ENCODE measurements at places on chromosomes 2 and 18.

GRCh38 chr2:107729440-107729839 is 97.3 kb upstream of the RGPD4 start:
- DNase-seq, result no peak

DNA sequence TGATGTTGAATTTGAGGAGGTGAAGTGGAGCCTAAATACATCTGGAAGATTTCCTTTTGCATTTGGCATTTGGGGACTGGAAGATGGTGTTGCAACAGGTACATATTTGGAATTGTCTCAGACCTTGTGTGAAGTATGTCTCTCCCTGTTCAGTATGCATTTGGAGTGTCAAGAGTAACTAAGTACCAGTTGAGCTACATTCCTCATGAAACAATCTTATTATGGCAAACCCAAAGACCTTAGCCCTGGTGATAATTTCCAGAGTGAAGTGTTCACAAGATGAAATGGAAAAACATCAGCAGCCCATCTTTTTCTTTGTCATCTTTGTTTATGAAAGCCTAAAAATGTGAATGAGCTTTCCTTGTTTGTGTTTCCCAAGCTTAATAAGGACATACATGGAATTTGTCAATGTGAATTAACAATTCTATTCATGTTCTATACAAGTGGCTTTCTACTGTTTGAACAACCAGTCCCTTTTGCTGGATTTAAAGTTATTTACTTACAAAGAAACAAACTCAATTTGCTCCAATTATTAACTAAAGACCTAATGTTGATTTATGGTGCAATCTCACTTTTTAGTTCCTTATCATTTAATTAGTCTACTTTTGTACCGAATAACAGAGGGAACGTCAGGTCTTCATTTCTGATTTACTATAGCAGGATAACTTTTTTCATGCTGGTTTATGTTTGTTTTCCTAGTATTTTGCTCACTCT is 42.1 kb upstream of the PPP1R1C start:
- DNase-seq, result no peak

GRCh38 chr2:106932644-106933043 is 46.7 kb upstream of the ST6GAL2 start:
- no peak for DNase-seq

GRCh38 chr18:6881034-6881820 is 151.7 kb downstream of the ARHGAP28 start:
- no peak for DNase-seq

- DNase-seq, result no peak
Measured at GRCh38 chr2:228988786-228989185, 282.3 kb downstream of the PID1 start.

DNA sequence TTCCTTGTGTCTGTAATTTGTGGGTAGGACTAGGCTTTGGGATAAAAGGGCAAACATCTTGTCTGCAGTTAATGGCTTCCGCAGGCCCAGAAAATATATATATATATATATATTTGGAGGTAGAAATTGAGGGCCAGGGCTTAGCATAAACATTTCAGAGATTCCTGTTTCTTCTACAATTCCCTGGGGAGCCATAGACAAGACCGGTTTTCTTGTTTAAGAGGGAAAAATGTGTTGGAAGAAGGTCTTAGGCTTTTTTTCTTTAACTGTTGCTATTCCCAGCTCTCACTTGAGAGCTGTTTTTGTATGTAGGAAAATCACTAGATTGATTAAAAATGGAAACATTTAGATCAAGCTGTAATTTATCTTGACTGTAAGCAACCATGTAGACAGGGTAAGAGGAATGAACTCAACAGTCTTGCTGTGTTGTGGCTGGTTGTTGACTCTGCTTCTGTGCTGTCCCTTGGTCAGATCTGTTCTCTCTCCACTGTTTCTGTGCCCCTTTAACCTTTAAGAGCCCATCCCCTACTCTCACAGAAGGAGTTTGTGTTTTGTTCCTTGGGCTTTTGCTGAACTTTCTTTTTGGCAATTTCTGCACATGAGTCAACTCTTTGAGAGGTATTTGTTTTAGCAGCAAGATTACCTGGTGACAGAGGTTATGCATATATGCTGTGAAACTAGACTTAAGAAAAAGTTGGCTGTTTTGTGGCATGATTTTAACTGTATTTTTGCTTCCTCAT is 58.3 kb downstream of the EFEMP1 start:
- no peak for DNase-seq

DNA sequence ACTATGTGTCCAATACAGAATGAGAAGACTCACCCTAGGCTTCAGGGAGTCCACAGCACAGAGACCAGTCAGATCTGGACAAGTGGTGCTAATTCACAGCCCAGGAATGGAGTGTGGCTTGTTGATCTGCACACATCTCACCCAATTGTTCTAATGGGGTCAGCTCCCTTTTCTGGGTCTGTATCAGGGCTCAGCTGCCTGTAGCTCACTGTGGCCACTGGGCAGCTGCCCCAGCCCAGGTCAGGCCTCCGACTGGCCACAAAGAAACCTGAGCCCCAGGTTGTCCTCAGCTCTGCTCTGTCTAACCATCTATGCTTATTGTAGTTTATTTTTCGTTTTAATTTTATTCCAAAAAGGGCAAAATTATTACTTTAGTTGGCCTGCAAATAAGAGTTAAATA is 202.3 kb upstream of the RAB6C start:
- DNase-seq, result no peak

DNA sequence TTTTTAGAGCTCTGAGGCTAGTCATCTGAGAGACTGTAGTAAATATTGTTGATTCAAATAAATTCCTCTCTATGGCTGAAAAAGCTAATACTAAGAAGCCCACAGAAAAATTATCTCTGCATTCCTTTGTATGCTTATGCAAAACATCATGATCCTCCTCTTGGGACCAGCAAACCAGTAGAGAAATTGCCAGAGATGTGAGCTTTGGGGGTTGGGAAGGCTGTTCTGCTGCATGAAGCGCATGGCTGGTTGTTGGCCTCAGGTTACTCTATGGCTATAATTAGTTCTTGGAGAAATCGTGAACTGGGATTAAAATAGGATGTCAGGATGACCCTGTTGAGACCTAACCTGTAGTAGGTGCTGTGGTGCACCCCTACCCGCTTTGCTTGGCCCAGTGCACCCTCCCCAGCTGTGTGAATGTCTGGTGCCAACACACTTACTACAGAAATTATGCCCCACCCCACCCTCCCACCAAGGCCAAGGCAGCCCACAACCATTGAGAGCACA is 35.5 kb upstream of the C1D start:
- no peak for DNase-seq

DNA sequence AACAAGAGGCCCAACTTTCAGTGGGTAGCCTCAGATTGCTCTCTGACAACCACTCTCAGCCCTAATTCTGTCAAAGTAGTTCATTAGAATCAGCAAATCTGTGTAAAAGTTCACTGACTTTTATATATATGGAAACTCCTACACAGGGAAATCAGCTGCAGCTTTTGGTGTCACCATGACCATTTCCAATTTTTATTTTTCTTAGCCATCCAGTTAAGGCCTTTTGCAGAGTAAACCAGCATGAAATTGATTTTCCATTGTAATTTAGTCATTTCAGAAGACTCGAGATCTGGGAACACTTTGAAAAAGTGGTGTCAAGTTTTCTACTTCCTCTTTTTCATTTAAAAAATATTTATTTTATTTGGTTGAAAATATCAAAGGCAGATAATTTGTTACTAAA is 263.2 kb downstream of the TMEM182 start:
- no peak for DNase-seq

DNA sequence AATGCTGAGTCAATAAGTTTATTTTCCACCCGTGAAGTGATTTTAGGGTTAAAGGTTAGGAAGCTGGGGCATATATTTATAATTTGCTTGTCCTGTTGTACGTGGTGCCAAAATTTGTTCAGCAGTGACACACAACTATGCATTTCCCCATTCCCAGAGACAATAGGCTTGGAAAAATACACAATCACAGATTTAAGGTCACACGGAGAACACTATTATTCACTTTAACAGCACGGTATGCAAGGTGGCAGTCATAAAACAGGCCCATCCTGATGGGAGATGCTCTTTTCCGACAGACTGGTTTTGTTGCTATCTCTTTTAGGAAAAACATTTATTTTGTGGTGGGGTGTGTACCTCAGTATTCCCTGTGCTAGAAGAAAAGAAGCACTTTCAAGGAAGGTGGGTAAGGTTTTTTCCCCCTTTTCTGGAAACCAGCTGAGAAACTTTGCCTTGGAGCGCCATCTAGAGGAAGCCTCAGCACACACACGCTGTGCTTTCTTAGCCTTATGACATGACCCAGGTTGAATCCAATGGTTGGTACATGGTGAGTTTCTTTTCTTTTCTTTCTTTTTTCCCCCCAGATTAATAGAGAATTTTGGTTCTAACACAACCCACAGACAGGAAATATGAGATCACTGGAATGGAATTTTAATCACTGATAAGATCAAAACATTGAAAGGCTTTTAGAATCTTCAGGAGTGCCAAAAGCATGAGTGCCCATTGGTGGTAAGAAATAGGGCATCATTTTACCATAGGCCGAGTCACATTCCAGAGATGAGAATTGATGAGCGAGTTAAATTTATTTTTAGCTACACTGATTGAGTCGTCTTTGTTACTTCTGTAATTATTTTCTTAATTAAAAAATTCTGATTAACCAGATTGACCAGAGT is 332.1 kb downstream of the AGPS start:
- peak; percentile 3 for DNase-seq

GRCh38 chr2:136765256-136766072 is at the start of gene THSD7B:
Gene THSD7B (plus strand): TSS chr2:136765545. CDS start chr2:136882179, 116,634 bp downstream.
- peak; percentile 6 for DNase-seq

- DNase-seq, result no peak
Measured at GRCh38 chr2:59236723-59237122, 995.6 kb upstream of the FANCL start.

DNA sequence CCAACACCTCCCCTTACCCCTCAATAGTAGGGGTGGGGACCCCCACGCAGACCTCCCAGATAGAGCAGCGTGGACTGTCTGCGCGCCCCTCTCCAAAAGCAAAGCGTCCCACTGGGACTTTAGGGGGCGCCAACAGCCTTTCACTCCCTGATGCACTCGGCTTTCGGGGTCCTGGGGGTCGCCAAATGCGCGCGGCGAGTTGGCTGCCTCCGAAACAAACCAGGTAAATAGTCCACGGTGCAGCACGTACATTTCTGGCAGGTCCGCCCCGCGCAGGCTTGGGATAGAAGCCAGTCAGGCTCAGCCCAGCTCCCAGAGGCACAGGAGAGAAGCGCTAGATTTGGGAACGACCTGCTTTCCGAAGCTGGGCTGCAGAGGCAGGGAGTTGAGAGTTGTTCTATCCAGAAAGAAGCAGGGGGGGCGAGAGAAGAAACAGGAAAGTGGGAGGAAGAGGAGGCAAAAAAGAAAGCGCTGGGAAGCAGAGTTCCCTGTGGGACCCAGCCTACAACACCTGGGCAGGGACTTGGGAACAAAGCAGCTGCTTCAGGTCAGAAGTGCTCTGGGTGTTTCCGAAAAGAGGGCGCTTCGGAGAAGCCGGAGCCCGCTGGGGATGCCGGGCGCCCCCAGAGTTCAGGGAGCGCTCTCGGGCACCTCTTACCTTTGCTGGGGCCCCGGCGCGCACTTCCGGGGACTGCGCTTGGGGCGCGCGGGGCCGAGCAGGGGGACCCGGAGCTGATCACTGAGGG is 544 bp downstream of the EVA1A start:
- no peak for DNase-seq

DNA sequence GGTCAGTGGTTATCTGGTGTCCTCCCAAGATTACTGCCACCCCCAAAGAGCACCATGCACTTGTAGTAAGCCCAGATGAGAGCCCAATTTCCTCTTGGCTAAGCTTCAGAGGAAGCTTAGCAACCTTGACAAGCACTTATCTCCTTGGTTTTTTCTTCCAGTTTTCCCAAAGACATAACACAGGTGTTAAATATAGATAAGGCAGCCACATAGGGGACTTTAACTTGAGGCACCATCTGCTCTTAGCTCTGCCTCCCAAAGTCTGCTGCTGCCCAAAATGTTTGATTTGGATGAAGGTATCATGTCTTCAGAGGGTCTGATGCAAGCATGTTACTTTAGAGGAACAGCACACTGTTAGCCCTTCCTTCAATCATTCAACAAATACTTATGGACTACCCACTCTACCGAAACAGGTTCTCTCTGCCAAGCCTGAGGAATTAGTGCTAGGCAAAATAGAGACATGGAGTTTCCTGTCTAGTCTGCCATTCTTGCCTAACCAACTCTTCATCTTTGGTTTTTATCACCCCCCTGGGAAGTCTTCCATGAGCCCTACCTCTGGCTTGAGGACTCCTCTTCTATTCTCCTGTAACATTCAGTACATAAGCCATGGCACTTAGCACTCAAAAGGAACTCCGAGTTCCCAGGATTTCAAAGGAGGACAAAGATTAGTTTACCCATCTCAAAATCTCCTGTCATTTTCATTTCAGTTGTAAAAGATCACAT is 73.7 kb downstream of the SP3 start:
- no peak for DNase-seq

DNA sequence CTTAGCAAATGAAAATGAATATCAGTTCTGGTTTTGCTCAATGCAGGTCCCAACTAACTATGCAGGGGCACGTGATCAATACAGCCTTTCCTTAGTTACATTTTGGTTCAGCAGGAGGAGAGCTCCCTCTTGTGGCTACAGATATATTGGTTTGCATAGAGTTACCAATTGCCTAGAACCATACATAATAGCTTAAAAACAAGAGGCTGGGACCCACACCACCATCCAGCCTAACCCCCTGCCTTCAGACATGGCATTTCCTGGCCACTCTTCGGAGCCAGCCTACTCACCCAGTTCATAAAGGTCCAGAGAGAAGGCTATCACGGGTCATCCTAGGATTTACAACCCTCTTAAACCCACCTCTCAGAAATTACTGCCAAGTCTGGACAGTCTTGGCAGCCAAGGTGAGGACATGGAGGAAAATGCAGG is 10.5 kb downstream of the CCDC93 start:
- no peak for DNase-seq

- no peak for DNase-seq
Measured at GRCh38 chr2:80858965-80859364, 554.4 kb upstream of the LRRTM1 start.

- DNase-seq, result no peak
Measured at GRCh38 chr2:74739129-74739528, 85.1 kb downstream of the SEMA4F start.
